Left kidney (tissue), 8 donors: ENCODE measurements at places on chromosomes 12 and 14. TPM values are rescaled to one million over a fixed set of nuclear protein-coding genes. Genes with fewer than 3 reads are reported as not detected.

EID3 gene
- 3.9 TPM for polyA plus RNA-seq

SLC4A8 gene
- 6.2 TPM for polyA plus RNA-seq

- DNase-seq: no peak
Observed at GRCh38 chr12:26576266-26576665, 256.7 kb downstream of the ITPR2 start.

GRCh38 chr14:58954901-58955861 is 233.3 kb upstream of the DAAM1 start:
- no peak for DNase-seq

DNA sequence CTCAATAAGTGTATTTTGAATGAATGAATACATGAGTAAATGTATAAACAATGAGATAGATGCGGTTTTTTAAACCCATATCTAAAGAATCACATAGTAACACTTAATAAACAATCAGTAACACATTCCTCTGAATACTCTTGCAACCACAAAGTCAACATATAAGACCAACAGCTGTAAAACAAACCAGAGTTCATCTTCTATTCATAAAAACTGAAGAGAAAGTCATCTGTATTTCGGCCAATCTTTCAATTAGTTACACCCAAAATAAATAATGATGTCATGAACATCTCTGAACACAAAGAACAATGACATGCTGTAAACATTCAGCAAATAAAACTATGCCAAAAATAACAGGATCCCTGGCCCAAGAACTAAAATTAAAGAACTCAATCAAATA is 47.2 kb downstream of the ARMH4 start:
- peak; percentile 13 for DNase-seq
